Nasal cavity respiratory epithelium epithelial cell of viscerocranial mucosa (primary cell): ENCODE measurements at places on chromosomes 7 and 10. TPM values are rescaled to one million over a fixed set of nuclear protein-coding genes. Genes with fewer than 3 reads are reported as not detected.

DGKB gene
- 0.21 TPM in 1 of 2 replicates, not detected in the other for total RNA-seq

SEMA4G gene
- under 0.01 and 0.78 TPM in 2 replicates for total RNA-seq

C10orf71 gene
- total RNA-seq, result not detected in 2 replicates

RPA3 gene
- total RNA-seq, result 10.3 and 16.1 TPM in 2 replicates

RBM20 gene
- under 0.01 and 0.57 TPM in 2 replicates for total RNA-seq

SFTPD gene
- total RNA-seq, result 1.0 and 1.2 TPM in 2 replicates

PON1 gene
- not detected in 2 replicates for total RNA-seq

SFRP4 gene
- not detected in 2 replicates for total RNA-seq

NUPR2 gene
- not detected in 2 replicates for total RNA-seq

OPN4 gene
- not detected in 2 replicates for total RNA-seq

TMEM176A gene
- total RNA-seq, result not detected in 2 replicates

UTF1 gene
- total RNA-seq, result not detected in 2 replicates

SH2D4B gene
- total RNA-seq, result under 0.01 and 0.07 TPM in 2 replicates

CTAGE4 gene
- 0.14 and 2.1 TPM in 2 replicates for total RNA-seq

OR2F2 gene
- not detected in 2 replicates for total RNA-seq

ACTA2 gene
- 5.8 and 20.6 TPM in 2 replicates for total RNA-seq

AOAH gene
- not detected in 2 replicates for total RNA-seq

CALD1 gene
- total RNA-seq, result 209 and 322 TPM in 2 replicates

PLCE1 gene
- total RNA-seq, result under 0.01 and 2.9 TPM in 2 replicates

CTBP2 gene
- total RNA-seq, result 110 and 190 TPM in 2 replicates

CLDN3 gene
- total RNA-seq, result not detected in 2 replicates

ANXA8L1 gene
- total RNA-seq, result 35.2 and 362 TPM in 2 replicates

ZDHHC16 gene
- 24.3 and 36.1 TPM in 2 replicates for total RNA-seq

DLX5 gene
- total RNA-seq, result 0.34 and 1.00 TPM in 2 replicates

MMRN2 gene
- total RNA-seq, result 0.21 and 8.9 TPM in 2 replicates

TAS2R40 gene
- not detected in 2 replicates for total RNA-seq

ENTPD7 gene
- 24.6 and 37.3 TPM in 2 replicates for total RNA-seq

NRG3 gene
- not detected in 2 replicates for total RNA-seq

C10orf53 gene
- not detected in 2 replicates for total RNA-seq

UCMA gene
- total RNA-seq, result not detected in 2 replicates

CCL24 gene
- total RNA-seq, result 0.43 TPM in 1 of 2 replicates, not detected in the other

SPAM1 gene
- total RNA-seq, result not detected in 2 replicates

LCOR gene
- total RNA-seq, result 38.3 and 44.7 TPM in 2 replicates

GPR22 gene
- not detected in 2 replicates for total RNA-seq

ZNF746 gene
- total RNA-seq, result 21.2 and 27.1 TPM in 2 replicates

TBC1D12 gene
- total RNA-seq, result 11.2 and 12.6 TPM in 2 replicates

FAM25C gene
- total RNA-seq, result 13.7 TPM in 1 of 2 replicates, not detected in the other

BAIAP2L1 gene
- 20.8 and 43.7 TPM in 2 replicates for total RNA-seq

IFIT2 gene
- total RNA-seq, result 5.1 and 6.4 TPM in 2 replicates

CALHM1 gene
- not detected in 2 replicates for total RNA-seq

C7orf33 gene
- total RNA-seq, result not detected in 2 replicates

DENND2A gene
- not detected in 2 replicates for total RNA-seq

CDH23 gene
- under 0.01 and 0.14 TPM in 2 replicates for total RNA-seq

AKR1C4 gene
- not detected in 2 replicates for total RNA-seq

ADRB1 gene
- total RNA-seq, result 1.6 and 7.9 TPM in 2 replicates

ZNF438 gene
- 1.0 and 2.6 TPM in 2 replicates for total RNA-seq

WNT2 gene
- total RNA-seq, result not detected in 2 replicates

AMPH gene
- not detected in 2 replicates for total RNA-seq
